ENCODE measurements at places on chromosomes 6 and 20.
A peak's percentile ranks its signal among the peaks of the same experiment; 100 is the strongest.

DNA sequence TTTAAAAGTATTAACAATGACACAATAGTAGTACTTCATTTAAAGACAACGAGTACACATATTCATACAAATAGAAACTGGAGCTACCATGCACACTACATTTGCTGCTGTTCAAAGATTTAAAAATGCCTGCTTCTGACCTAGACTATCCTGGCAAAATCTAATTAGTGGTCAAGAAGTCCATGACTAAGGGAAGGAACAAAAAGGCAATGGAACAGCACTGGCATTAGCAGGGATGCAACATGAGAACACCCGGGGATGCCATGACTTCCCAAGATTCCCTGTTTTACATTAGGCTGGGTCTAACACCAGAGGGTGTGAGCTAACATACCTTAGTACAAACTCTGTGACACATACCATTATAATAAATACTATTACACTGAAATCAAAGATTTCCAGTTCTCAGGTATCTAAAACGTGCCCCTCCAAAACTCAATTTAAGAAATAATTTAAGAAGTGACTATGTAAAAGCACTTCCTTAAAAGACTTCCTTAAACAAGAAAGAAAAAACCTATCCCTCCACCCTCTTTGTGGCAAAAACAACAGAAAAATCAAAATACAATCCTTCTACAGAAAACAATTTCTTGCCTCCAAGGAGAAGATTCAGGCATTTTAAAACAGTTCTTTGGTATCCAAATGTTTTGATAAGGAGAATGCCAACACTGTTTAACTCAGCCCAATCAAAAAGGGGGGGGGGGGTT, 25.5 kb downstream of the CHD6 start:
- no peak for DNase-seq

DNA sequence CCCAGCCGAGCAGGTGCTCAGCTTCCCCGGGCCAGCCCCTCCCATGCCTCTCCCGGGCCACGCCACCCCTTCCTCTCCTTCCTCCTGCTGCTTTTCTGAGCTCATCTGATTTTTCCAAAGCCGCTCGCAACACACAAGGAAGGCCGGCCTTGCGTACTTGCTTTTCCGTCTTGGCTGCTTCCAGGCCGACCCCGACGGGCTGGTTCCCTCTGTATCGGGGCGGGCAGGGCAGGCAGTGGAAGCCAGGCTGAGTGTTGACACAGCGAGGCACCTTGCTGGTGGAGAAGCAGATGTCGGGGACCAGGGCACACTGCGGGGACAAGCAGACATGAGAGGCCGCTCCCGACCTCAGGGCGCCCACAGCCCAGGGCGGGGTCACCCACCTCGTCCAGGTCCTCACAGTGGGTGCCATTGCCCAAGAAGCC, 21.1 kb downstream of the THBS2 start:
- DNase-seq: no peak

GRCh38 chr6:91879386-91879995, 1292.6 kb upstream of the MAP3K7 start:
- no peak for DNase-seq

DNA sequence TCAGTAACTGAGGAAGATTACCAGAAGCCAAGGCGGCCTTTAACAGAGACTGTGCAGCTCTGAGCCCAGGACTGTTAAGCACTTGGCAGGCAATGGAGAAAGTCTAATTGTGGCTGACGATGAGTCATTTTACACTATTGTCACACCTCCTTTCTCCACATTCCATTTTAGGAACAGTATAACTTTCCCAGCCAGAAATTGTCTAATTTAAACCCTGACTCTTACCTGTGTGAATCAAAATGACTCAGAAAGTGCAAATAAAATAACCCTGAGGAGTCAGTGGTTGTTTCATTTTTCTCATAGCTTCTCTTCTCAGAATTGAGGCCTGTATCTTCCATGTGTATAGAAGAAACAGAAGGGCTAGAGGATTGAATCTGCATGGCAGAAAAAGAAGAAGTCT, 40.0 kb upstream of the OPN5 start:
- no peak for DNase-seq

- no peak for DNase-seq
These were observed 559.8 kb downstream of the QKI start for GRCh38 chr6:163974322-163974721.

DNA sequence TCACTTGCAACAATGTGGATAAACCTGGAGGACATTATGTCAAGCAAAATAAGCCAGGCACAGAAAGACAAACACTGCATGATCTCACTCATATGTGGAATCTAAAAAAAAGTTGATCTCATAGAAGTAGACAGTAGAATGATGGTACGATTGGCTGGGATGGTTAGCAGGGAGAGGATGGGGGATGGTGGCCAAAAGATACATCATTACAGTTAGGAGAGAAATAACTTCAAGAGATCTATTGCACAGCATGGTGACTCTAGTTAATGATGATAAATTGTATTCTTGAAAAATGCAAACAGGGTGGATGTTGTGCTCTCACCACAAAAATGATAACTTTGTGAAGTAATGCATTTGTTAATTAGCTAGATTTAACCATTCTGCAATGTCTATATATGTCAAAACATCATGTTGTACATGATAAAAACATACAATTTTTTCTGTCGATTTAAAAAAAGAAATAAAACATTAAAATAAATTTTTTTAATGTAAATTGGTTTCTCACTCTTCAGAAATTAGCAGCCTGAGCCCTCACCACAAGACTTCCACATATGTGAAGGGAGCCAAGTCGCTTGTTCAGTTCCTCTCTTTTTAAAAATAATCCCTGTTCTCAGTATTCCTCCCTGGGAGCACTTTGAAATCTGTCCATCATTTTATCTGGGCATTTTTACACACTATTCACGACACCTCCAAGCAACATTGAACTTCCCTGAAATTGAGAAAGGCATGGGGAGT, 34.2 kb downstream of the PTPRT start:
- DNase-seq: no peak

- DNase-seq: no peak
These were observed 43.4 kb upstream of the ARHGAP18 start for GRCh38 chr6:129753422-129753821.

- no peak for DNase-seq
These were observed 71.5 kb downstream of the JAG1 start for GRCh38 chr20:10602221-10602871.

- no peak for DNase-seq
These were observed 94.3 kb upstream of the NKX2-2 start for GRCh38 chr20:21607971-21608725.

DNA sequence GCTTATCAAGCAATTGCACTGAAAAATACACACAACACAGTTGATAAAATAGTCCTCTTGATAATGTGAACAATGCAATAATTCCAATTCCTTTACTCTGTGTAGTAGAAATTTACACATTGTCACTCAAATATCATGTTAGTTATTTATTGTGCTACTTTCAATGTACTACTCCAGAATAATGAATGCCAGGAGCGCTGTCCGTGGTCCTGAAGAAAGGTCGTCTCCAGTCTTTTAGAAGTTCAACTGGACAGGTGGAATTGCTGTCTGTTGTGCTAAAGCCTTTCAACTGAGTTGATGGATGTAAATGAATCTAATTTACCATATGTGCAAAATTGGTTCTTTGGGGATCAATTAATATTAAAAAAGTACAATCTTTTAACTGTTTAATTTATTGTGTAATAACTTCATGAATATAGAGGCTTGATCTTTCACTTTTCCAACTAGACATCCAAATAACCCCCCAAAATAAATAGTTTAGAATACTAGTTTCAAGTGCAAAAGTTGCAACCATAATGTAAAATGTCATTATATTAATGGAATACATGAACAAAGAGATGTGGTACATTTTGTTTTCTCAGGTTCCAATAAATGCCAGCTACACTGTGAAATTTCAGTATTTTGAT, 3.2 kb downstream of the GRIK2 start:
- DNase-seq: peak; percentile 11

- no peak for DNase-seq
These were observed 202.5 kb downstream of the BCAS1 start for GRCh38 chr20:53867741-53868351.

DNA sequence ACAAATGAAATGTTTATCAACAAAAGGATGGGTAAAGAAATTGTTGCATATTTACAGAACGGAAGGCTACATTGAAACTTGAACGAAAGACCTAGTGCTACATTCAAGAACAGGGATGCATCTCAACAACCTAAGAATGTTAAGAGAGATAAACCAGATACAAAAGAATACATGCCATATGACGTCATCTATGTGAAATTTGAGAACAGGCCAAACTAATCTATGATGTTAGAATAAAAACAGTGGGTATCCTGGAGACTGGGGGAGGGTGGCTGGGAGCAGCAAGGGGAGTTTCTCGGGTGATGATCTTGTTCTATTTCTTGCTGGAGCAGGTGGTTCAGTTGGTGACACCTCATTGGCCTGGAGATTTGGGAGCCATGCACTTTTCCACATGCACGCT, 81.5 kb downstream of the SULF2 start:
- DNase-seq: no peak

All from CD4-positive, alpha-beta T cell treated with Interleukin-2 at 100 ng/mL for 4 hours (primary cell).